ENCODE measurements at places on chromosomes 4 and X.

DNA sequence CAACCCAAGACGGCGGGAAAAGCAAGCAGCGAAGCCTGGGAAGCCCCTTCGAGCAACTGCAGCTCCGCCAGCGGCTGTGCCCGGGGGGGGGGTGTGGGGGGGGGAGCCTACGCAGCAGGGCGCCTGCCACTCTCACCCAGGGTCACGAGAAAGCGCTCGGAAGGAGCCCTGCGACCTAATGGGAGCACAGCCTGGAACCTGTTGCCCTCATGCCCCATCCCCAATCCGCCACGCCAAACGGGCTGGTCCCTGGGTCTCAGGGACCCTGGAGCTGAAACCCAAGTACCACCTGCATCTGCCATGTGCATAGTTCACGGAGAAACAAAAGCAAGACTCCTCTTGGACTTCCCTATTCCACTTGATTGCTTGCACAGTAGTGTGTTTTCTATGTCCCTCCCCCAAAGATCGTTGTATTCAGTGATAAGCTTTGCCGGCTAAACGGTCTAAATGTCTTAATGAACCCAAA lies 359 bp upstream of the GAB3 start:
- no peak for DNase-seq

DNA sequence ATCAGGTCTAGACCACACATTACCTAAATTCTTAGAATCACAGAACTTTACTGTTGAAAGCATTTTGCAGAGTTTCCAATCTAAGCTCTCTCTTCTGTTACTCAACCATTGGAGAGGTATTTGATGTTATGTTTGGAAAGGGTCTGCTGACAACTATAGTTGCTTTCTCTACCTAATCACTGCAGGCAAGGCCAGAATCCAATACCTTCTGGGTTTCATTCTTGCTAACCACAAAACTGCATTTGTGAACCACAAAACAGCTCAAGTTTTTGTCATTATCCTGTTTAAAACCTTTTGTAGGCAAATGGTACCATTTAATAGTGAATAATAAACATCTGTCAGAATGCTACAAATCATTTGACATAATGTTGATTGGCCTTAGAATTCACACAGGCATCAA lies 380.1 kb downstream of the GASK1B start:
- DNase-seq: no peak

DNA sequence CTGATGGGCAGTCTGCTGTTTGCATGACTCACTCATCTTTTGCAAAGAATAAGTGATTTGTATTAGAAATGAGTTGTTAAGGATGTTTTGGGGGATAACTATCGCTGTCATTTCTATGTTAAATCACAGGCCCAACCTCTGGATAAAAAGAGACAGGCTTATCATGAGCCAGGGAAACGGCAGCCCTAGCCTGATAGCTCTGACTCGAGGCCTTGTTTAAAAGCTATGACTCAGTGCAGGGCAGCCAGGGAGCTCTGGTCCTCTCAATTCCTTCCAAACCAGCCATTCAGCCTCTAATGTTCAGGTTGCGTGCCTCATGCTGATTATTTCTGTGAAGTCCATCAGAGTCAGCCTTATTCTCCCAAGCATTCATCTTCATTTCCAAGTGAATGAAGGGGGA lies 305.9 kb upstream of the HAND2 start:
- no peak for DNase-seq

- DNase-seq: no peak
These were observed 47.8 kb upstream of the DDX53 start for GRCh38 chrX:22952010-22952409.

DNA sequence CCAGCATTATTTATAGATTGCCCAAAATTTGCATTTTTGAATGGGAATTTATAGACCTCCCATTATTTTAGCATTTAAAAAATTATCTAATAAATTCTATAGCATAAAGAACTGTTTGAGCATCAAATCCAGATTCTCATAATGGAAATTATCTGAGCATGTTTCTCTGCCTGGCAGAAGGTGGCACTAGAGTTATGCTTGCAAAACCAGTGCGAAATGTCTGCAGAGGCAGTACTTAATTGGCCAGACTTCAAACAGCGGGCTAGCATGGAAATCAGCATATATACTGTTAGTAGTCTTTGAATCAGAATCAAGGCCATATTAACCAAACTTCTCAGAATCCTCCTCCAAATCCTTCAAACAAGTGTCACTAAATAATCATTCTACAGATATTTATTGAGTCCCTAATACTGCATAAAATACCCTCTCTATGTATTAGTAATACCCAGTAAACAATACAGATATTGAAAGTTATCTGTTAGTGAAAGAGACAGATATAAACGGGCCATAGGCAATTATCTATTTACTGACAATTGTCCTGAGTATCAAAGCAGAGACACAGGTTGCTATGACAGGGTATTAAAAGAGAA lies 78.7 kb upstream of the DCLK2 start:
- no peak for DNase-seq

GRCh38 chrX:106050054-106050453 lies 11.5 kb upstream of the SERPINA7 start:
- no peak for DNase-seq

- no peak for DNase-seq
These were observed 127.5 kb upstream of the NEIL3 start for GRCh38 chr4:177182166-177182565.

GRCh38 chr4:23932901-23933308 lies 43.1 kb upstream of the PPARGC1A start:
- DNase-seq: no peak

DNA sequence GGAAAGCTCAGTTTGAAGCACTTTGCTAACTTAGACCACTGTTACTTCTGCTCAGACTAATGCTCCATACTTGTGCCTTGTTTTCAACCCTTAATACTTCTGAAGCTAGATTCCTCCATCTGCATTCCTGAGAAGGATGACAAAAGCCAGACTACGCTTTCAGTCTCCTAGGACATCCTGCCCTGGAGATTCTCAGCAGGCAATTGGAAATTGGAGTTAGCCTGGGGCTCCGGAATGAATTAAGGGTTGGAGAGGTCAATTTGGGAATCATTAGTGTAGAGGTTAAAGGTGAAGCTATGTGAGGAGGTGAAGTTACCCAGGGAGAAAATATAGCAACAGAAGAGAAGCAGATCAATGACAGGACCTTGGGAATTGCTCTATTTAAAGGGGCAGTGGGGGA lies 215.9 kb upstream of the MBNL3 start:
- no peak for DNase-seq

Measured in activated CD4-positive, CD25-positive, alpha-beta regulatory T cell treated with anti-CD3 and anti-CD28 coated beads, Interleukin-2, amount 50 U/mL, for 16 hours (primary cell).